Forelimb muscle (tissue), 1 donor: ENCODE measurements at places on chromosomes 12 and 14.

GRCh38 chr12:67068204-67068731, 200.9 kb upstream of the CAND1 start:
- DNase-seq, result no peak

DNA sequence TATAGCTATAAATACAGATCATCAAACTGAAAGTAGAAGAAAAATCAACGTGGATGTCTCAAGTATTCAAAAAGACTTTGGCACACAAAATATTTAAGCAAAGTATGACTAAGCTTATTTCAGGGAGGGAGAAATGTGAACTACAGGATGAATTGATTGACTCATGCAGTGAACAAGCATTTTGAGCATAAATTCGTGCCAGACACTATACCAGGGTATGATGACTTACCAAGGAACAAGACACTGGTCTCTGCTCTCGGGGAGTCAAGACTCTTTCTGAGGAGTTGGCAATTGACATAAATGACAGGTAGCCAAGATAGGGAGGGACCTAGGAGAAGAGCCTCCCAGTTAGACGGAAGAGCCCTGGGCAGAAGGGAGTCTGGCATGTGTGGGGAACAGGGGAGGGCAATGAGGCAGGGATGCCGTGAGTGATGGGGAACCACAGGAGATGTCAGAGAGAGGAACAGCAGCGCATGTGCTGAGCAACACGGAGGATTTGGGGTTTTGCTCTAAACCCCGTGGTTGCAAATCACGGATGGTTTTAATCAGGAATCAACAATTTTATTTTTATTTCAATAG, 115.2 kb downstream of the TMEM132D start:
- DNase-seq, result no peak

- DNase-seq, result no peak
These were observed 57.6 kb downstream of the CRADD start for GRCh38 chr12:93734784-93735183.

DNA sequence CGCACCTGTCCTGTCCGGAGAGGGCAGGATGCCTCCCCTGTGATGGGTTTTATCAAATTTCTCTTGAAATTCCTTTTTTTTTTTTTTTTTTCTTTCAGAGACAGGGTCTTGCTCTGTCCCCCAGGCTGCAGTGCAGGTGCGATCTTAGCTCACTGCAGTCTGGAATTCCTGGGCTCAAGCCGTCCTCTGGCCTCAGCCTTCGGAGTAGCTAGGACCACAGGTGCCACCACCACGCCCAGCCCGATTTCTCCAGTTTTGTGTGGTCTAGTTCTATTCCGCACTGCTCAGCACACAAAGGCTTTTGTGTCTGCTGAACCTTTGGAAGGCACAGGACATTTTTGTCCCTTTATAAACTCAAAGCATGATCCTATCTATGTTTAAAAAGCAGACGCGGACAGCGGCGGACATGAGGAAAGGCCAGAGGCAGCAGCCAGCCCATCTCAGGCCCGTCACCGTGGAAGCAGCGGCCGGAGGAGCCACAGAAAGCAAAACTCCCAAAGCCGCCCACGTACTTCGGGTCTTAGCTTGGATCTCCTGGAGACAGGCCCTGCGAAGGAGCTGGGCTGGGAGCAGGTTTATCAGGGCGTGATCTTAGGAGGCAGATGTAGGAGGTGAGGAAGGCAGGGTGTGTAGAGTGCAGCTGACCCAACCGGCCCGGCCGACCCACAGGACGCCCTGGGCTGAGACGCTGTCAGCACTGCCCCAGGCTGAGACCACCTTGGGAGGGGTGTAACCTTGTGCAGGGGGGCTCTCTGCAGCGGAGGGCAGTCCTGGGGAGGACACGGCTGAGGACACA, 30.9 kb upstream of the FBRSL1 start:
- no peak for DNase-seq

DNA sequence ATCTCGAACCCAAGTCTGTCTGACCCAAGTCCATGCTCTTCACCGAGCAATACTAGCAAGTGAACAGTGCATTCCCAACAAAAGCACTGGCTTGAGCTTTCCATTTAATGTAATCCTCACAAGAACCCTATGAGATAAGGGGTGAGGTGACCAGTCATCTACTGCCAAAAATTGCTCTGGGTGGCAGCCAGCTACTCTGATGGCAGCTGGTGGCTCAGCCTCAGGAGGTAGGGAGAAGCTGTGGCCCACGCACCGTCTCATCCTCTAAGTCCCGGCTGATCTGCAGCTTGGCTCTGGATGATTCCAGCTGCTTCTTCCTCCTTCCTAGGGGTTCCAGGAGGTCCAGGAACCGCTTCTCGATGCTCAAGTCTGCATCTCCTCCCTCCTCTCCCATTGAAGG, 75.2 kb downstream of the PLEKHG3 start:
- DNase-seq, result no peak

DNA sequence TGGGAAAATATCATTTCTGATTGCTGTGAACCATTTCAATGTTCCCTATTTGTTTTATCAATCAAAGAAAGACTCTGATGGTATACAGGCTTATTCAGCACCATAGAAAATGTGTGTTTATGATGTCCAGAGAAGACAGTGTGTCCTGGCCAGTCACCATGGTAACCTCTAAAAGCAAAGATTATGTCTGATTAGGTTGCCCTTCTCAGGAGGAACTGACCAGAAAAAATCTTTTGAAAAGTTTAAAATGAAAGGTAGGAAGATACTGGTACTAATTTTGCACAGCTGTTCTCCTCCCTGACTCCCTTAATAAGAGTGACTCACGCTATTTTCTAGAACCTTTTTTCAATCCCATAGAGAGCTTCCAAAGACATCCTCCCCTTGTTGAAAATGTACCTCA, 391.8 kb upstream of the DCN start:
- no peak for DNase-seq

- DNase-seq, result no peak
These were observed 452.3 kb downstream of the ADAMTS20 start for GRCh38 chr12:43099691-43100163.

- DNase-seq, result no peak
These were observed 670 bp upstream of the PSMA3 start for GRCh38 chr14:58243790-58244555.

DNA sequence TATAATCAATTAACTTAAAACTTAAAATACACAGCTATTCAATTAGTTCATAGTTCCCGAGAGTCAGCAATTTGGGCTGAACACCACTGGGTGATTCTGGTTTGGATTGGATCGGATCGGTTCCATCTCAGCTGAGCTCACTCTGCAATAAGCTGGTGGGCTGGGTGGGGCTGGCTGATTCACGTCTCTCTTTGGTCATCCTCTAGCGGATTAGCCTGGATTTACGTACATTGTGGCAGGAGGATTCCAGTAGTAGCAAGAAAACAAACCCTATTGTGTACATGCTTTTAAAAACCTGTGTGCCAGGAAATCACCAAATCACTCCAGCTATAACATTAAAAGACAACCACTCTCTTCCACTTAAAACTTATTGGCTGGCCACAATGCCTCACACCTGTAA, 3.2 kb upstream of the CLEC4C start:
- DNase-seq, result no peak

GRCh38 chr12:77152623-77153193, 87.3 kb upstream of the E2F7 start:
- DNase-seq, result peak; percentile 38

GRCh38 chr14:26621807-26622560, 24.2 kb upstream of the NOVA1 start:
- DNase-seq, result no peak

- no peak for DNase-seq
These were observed 12.8 kb downstream of the ADGRD1 start for GRCh38 chr12:130966443-130967030.

GRCh38 chr12:12561371-12562015, 1.2 kb downstream of the DUSP16 start:
- DNase-seq, result no peak

DNA sequence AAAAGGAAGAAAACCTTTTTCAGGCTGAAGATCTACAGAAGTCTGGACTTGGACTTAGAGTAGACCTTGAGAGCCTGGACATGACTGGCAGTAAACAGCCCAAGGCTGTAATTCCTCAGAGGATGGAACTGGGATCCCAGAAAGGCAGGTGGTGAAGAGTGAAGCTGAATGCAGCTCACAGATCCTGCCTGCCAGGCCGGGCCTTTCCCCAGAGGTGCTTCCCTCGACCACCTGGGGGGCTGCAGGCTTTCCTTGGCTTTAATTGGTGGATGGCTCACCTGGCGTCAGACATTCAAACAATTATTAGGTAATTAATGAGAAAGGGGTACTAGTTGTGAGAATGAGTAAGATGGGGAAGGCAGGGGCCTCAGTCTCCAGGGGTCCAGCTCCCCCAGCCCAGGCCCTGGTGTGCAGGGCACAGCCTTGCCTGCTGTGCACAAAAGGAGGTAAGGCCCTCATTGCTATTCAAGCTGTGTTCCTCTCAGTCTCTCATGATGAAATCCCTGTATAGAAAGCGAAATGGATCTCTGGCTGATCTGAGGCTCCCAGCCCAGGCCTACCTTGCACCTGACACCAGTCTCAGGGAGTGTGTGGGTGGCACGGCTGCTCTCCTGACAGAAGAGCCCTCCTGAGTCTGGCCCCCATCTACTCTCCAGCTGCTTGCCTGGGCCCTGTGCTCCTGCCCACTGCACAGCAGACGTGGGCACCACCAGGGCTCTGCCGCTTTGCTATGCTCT, 63.0 kb upstream of the TCL1A start:
- DNase-seq, result no peak

DNA sequence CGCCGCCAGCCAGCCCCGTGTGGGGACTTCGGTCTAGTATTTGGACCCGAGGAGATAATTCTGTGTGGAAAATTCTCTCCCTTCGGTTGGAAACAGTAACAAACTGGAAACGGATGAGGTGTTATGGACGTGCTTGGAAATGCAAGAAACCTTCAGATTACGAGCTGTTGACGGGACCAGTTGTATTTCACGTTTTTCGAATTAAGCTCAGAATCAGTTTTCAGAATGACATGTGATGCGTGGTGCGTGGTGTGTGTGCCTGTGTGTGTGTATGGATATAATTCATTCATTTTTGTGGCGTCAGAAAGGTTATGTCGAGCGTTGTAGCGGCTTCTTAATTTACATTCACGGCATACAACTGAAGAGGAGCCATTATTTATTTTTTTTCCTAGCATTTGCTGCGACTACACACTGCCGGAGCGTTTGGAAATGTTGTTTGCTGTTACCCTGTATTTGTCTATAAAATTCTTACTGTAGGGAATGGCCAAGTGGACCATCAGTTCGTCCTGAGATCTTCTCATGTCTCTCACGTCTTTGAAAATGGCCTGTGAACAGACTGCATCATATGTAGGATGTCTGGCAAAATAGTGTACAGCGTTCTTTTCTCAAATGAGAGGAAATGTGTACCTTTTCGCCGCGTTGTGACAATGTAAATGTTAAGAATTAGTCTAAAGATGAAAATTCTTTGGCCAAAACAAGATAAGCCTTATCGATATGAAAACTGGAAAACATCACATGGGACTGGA, 1.3 kb downstream of the TRAF3 start:
- no peak for DNase-seq

- no peak for DNase-seq
These were observed 2.1 kb downstream of the TINF2 start for GRCh38 chr14:24240110-24240918.

- DNase-seq, result no peak
These were observed 140.2 kb downstream of the BCAT1 start for GRCh38 chr12:24808651-24809050.

- DNase-seq, result no peak
These were observed 630 bp downstream of the NELL2 start for GRCh38 chr12:44875417-44875953.

DNA sequence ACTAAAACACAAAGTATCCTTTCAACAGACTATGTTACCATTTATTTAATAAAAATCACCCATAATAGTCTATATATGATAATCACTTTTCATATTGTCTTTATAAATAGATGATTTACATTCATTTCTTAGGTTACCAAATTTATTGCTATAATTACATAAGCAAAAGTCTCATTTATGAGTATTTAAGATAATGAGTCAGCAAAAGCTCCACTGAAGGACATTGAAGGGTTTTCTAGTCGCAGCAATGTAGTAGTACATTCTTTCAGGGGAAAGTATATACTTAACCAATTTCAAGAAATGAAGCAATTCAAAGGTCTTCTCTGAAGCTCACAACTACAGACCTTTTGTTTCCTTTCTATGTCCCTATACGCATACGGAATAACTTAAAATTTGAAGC, 110.9 kb downstream of the NOVA1 start:
- DNase-seq, result no peak

DNA sequence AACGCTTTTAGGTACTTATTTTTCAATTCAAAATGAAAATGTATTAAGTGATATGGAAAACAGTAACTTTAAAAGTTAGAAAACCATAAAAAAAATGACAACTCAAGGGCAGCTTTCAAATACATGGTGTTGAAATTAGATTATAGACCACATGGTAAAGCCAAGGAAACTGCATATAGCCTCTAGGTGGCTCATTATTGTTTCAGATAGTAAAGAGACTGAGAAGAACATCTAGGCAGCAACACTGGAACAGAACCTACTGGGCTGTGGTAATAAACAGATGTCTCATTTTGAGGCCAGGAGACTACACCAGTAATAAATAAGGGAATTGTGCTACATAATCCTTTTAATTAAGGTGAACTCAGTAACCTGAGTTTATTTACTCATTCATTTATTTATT, 13.0 kb downstream of the FBXO33 start:
- no peak for DNase-seq

- DNase-seq, result no peak
These were observed 28.2 kb downstream of the SOX5 start for GRCh38 chr12:23921099-23921856.

GRCh38 chr14:105491366-105491973, 424 bp downstream of the TEDC1 start:
- no peak for DNase-seq

- no peak for DNase-seq
These were observed 1059.8 kb downstream of the TMEM121 start for GRCh38 chr14:106586098-106586704.

DNA sequence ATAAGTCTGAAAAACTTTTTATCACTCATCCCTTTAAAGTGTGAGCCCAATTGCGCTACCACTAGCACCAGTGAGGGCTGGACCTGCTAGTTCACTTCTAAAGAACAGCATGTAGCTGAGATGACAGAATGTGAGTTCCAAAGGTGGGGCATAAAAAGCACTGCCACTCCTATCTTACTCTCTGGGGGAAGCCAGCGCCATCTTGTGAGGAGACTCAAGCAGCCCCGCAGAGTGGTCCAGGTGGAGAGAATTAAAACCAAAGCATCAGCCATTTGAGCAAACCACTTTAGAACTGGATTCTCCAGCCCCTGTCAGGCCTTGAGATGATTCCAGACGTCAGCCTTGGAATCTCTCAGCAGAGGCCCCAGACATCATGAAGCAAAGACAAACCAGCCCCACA, 39.9 kb downstream of the TMEM132D start:
- no peak for DNase-seq

- no peak for DNase-seq
These were observed 4.2 kb upstream of the RIPK3 start for GRCh38 chr14:24343795-24344660.

GRCh38 chr12:54053751-54054741, at the start of gene HOXC4:
Gene HOXC4 (plus strand): TSS chr12:54053835. CDS start chr12:54053923, 88 bp downstream.
- DNase-seq, result no peak

DNA sequence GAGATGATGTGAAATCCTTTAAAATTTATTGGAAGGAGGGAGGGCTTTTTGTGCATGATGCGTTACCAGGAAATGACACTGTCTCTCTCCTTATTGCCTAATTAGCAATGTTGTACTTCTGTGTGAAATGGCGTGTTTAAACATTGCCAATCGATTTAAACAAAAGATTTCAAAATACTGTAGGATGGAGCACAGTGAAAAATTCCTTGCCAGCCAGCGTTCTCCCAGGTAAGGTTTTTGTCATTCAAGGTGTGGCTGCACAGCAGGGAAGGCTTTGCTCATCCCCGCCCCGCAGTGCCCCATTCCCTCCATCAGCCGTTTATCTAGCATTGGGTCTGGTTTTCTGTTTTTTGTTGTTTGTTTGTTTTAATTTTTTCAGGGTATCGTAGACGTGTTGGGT, 137.3 kb downstream of the CACNA1C start:
- DNase-seq, result no peak
